ENCODE measurements at places on chromosomes 7 and 10.

DNA sequence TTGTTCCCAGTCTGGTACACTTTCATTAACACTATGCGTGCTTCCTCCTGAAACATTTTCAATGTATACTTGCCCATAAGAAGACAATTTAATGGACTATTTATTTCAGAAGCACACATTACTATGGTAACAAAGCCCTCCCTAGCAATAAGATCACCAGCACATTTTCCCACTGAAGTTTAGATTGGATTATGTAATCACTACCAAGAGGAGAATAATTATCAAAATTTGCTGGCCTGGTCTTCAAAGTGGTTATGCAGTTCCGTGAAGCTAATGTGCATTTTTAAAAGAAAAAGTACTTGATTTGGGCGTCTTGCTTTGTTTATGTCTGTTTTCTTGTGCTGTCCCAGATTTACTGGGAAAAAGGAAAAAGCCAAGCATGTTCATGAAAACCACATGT is 61.9 kb downstream of the AP3M1 start:
- DNase-seq = no peak

- no peak for DNase-seq
Measured at GRCh38 chr7:84291756-84292155, 97.2 kb upstream of the SEMA3A start.

GRCh38 chr10:8975535-8975934 is 921.0 kb downstream of the GATA3 start:
- DNase-seq = no peak

DNA sequence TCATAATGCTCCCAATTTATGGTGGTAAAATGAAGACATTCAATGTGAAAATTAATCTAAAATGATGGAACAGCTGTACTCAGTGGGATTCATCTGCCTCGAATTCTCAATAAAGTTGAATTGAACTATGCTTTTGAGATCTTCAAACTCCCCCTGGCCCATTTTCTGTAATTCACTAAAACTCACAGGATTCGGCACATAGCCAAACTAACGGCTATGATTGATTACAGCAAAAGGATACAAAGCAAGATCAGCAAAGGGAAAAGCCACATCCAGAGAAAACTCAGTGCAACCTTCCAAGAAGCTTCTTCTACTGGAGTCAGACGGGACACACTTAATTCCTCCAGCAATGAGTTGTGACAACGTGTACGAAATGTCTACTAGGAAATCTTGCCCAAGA is 307.5 kb downstream of the CNTNAP2 start:
- DNase-seq = no peak

- no peak for DNase-seq
Measured at GRCh38 chr10:122849090-122849489, 3.4 kb upstream of the CUZD1 start.

GRCh38 chr7:46545790-46546189 is 624.7 kb upstream of the IGFBP3 start:
- DNase-seq = no peak

- DNase-seq = no peak
Measured at GRCh38 chr10:4082861-4083260, 297.9 kb upstream of the KLF6 start.
